Fibroblast of lung (primary cell): ENCODE measurements at places on chromosomes 5 and 9.
A peak's percentile ranks its signal among the peaks of the same experiment; 100 is the strongest.

DNA sequence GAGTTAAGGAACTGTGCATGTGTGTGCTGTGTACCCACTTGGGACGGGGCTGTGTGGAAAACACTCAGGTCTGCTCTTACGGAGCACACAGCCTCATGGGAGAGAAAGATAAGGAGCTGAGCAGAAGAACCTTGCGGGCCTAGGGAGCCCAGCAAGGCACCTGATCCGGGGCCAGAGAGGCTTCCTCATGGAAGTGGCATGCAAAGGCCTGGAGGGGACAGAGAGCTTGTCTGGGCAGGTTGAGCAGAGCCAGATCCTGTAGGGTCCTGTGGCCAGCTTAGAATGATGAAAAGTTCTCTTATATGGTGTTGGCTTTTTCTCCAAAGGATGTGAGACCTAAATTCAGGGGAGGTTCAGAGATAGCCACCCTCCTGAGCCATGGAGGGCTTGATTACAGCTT lies 45.2 kb downstream of the NEK6 start:
- no peaks in the 10 kb centered on the region for H3K27me3 ChIP-seq
- DNase-seq, result no peak
- H3K36me3 ChIP-seq, result peaks cover 29% of the 10 kb centered on the region
- no peak overlapping the region for H3K4me3 ChIP-seq

GRCh38 chr5:72434056-72434780 lies 73.0 kb downstream of the ZNF366 start:
- no peaks in the 10 kb centered on the region for H3K36me3 ChIP-seq
- H3K4me1 ChIP-seq, result no peaks in the 10 kb centered on the region
- H3K4me3 ChIP-seq, result no peak overlapping the region
- no peak overlapping the region for H3K27ac ChIP-seq
- no peaks in the 10 kb centered on the region for H3K27me3 ChIP-seq

DNA sequence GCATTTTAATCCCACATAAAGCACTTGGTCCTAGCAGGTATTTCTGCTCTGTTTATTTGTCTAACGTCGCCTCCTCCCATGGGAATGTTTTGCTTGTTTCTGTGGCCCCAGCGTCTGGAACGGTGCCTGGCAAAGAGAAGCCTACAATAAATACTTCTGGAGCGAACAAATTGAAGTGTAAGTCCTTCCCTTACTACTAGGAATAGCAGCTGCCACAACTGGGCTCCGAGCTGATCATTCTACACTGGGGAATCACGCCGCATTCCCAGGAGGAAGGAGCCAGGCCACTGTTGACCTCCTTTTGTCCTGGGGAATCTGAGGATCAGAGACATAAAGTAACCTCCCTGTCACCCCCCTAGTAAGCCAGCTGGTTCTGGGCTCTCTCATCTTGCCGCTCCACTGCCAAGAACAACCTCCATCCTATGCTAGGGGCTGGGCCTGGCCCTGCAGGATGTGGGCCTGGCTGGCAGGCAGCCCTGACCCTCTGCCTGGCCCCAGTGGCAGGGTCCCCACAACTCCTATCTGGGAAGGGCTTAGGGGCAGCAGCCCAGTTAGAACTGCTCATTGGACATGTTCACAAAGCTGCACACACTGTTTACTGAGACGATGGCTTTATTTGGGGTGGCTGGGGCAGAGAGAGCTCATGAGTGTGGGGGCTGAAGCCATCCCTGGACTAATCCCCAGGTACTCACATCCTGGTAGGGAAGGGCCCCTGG lies 82.8 kb downstream of the GTF3C4 start:
- H3K4me1 ChIP-seq, result no peaks in the 10 kb centered on the region
- no peak overlapping the region for H3K27ac ChIP-seq
- peak; percentile 7 for DNase-seq

DNA sequence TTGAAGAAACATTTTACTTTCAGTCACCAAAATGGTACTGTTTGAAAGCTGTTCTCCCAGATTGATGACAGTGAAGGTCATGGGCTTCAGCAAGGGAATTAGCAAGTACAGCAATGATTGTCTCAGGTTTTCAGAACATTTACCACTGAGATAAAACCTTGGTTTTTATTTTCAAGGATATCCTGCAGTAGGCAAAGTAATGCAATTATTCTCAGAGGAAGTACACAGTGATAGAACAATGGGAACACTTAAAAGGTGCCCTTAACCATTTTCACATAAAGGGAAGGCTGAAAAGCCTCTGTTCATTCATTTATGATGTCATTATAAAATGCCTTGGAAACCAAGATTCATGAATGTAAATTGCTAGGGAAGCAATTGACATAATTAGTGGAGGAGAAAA lies 471.8 kb upstream of the ACO1 start:
- H3K36me3 ChIP-seq, result no peaks in the 10 kb centered on the region
- no peak overlapping the region for H3K4me3 ChIP-seq
- no peak for DNase-seq
- no peaks in the 10 kb centered on the region for H3K27me3 ChIP-seq
- no peak overlapping the region for H3K27ac ChIP-seq

DNA sequence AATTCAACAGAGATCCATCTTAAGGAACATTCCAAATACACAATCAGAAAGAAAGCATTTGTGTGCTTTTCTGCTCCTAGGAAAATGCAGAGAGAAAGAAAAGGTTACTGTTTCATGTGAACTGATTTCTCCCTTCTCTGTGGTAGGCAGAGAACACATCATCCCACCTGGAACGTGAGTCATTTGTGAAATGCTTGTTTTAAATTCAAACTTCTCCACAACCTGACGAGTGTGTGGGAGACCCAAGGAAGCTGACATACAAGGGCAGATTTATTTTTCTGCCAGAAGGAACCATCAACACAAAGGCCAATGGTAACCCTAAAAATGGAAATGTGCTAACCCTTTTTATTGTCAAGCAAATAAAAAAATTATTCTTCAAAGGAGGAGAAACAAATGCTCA lies 156.4 kb downstream of the EFNA5 start:
- H3K4me1 ChIP-seq, result no peaks in the 10 kb centered on the region
- peak; percentile 69 for DNase-seq
- no peaks in the 10 kb centered on the region for H3K27me3 ChIP-seq
- no peaks in the 10 kb centered on the region for H3K36me3 ChIP-seq
- no peak overlapping the region for H3K4me3 ChIP-seq

DNA sequence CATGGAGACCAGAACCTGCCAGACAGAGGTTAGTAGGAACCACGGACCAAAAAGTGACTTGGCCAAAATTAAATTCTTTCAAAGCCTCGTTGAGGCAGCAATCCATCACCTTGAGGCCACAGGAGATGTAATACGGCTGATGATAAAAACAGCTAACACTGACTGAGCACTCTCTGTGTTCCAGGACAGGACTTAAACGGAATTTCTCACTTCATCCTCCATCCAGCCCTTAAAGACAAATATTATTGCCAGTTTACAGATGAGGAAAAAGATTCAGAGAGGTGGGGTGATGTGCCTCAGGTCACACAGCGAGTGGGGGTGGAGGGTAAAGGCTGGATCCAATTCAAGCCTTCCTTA lies 25.1 kb downstream of the STK10 start:
- no peak overlapping the region for H3K27ac ChIP-seq
- H3K4me3 ChIP-seq, result no peak overlapping the region
- H3K27me3 ChIP-seq, result no peaks in the 10 kb centered on the region
- no peaks in the 10 kb centered on the region for H3K36me3 ChIP-seq
- no peak for DNase-seq

- no peaks in the 10 kb centered on the region for H3K27me3 ChIP-seq
- DNase-seq, result no peak
- H3K36me3 ChIP-seq, result no peaks in the 10 kb centered on the region
- no peaks in the 10 kb centered on the region for H3K4me1 ChIP-seq
- no peak overlapping the region for H3K27ac ChIP-seq
- H3K4me3 ChIP-seq, result no peak overlapping the region
Observed at GRCh38 chr5:124729720-124730359, 16.6 kb downstream of the ZNF608 start.

GRCh38 chr5:10511741-10512640 lies 51.9 kb upstream of the ANKRD33B start:
- no peak overlapping the region for H3K4me3 ChIP-seq
- H3K27me3 ChIP-seq, result no peaks in the 10 kb centered on the region
- DNase-seq, result no peak
- H3K4me1 ChIP-seq, result peaks cover 11% of the 10 kb centered on the region
- no peaks in the 10 kb centered on the region for H3K36me3 ChIP-seq
- H3K27ac ChIP-seq, result no peak overlapping the region

DNA sequence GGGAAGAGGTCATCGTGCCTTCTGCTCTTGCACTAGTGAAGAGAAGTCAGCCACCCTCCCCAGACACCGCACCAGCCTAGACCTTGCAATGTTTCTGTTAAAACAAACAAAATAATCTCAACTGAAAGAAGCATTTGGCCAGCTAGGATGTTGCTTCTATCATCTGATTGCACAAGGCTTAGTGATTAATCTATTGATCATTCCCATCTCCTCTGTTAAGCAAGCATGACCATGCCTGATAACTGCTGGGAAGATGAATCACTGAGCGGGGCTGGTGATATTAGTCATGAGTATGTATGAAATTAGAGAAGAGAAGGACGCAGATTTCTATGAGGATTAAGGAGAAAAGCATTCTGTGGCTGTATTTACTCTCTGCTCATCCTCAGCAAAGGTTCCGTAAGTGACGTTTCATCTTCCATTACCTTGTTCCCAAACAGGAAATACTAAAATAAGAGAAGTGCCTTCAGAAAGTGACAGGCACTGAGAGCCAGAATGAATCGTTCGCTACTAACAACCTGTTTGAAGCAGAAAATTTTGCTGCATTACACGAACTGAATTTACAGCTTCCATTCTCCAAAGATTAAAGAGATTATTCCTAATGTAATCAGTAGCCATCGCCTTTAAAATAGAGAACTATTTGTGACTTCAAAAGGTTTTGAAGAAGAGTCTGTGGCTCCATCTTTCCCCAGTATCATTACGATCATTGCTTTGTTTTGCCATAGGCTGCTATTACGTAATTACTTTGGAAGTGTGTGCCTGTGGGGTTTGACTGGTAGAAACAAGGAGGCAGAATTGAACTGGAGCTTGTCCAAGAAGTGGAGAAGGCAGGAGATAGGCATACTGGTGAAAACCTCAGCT lies 219.1 kb downstream of the MED10 start:
- peak overlapping the region; percentile 49 for H3K27ac ChIP-seq
- DNase-seq, result peak; percentile 11
- H3K27me3 ChIP-seq, result no peaks in the 10 kb centered on the region
- H3K4me1 ChIP-seq, result no peaks in the 10 kb centered on the region

GRCh38 chr5:17314907-17315471 lies 97.6 kb downstream of the BASP1 start:
- no peak overlapping the region for H3K4me3 ChIP-seq
- no peak overlapping the region for H3K27ac ChIP-seq
- H3K36me3 ChIP-seq, result no peaks in the 10 kb centered on the region
- H3K4me1 ChIP-seq, result peaks cover 21% of the 10 kb centered on the region
- peak; percentile 22 for DNase-seq

DNA sequence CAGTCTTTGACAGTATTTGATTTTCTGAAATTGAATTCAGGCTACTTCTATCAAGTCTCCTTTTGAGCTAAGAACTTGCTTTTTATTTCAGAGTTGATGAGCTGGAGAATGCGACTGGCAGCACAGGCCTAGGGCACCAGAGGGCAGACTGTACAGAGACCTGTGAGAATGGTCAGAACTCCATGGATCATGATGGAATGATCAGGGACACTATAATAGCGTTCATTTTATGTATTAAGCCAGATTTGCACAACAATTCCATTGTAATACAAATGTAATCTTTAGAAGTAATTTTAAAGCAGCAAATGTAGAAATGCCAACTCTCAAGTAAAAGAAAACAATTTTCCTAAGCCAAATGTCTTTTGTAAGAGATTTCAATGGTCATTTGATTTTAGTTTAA lies 902.4 kb downstream of the NR2F1-AS1 start:
- H3K4me3 ChIP-seq, result no peak overlapping the region
- no peaks in the 10 kb centered on the region for H3K36me3 ChIP-seq
- no peaks in the 10 kb centered on the region for H3K4me1 ChIP-seq
- H3K27me3 ChIP-seq, result no peaks in the 10 kb centered on the region
